Omental fat pad (tissue), 4 donors: ENCODE measurements at places on chromosomes 5 and 9. TPM values are rescaled to one million over a fixed set of nuclear protein-coding genes. Genes with fewer than 3 reads are reported as not detected.

GRCh38 chr5:117881426-117882230, 1106.7 kb downstream of the DTWD2 start:
- no peak for DNase-seq

- DNase-seq: no peak
These were observed 65.5 kb downstream of the MCTP1 start for GRCh38 chr5:95219411-95219810.

Gene TENT4A
- 40.1 TPM for total RNA-seq

DNA sequence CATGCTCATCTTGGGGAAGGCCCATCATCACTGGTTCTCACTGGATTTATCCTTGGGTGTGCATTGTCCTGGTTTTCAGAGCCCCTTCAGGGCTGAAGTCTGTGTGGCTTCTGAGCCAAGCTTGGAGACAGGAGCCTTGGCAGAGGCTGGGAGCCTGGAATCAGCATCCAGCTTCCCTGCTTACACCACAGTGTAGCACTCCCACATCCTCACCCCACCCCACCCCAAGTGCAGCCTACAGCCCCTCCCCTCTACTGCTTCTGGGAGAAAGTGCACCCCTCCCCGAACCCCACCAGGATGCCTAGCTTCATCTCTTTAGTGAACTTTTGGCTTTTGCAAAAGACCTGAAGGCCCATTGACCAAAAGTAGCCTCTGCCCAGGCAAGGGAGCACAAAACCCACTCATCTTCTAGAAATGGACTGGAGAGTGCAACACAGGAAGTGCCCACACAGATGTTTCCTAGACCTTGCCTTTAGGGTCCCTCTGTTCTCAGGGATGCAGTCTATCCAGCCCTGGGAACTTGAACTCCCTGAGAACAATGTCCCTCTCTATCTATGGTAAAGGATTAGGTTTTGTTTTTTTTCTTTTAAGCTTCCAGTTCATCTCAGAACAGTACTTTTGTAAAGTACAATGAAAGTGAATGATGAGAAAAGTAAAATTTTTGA, 189.7 kb downstream of the PALM2AKAP2 start:
- no peak for DNase-seq

GRCh38 chr5:7930011-7930410, 61.1 kb downstream of the MTRR start:
- DNase-seq: no peak

Gene EXOSC3
- total RNA-seq: 42.9 TPM

Gene CER1
- total RNA-seq: not detected

GRCh38 chr9:128073253-128073886, 5.3 kb downstream of the SLC25A25 start:
- DNase-seq: no peak

GRCh38 chr5:20590356-20590755, 602.4 kb upstream of the CDH18 start:
- no peak for DNase-seq

- no peak for DNase-seq
These were observed 48.8 kb downstream of the NTNG2 start for GRCh38 chr9:132210472-132211145.

DNA sequence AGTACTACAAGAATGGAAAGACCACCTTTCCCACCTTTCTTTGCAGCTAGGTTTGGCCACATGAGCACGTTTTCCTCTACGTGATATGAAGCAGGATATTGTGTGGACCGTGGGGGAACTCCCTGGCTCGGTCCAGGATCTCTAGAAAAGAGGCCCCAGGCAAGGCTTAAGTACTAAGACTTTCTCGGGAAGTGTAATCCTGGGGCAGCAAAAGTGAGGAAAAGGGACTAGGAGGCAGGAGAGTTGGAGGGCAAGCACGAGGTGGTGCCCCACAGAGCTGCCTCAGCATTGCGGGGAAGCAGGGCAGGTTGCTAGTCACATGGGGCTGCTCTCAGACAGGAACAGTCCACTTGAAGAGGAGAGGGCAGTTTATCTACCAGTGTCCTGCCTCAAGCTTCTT, 235.1 kb downstream of the GADD45G start:
- DNase-seq: no peak

DNA sequence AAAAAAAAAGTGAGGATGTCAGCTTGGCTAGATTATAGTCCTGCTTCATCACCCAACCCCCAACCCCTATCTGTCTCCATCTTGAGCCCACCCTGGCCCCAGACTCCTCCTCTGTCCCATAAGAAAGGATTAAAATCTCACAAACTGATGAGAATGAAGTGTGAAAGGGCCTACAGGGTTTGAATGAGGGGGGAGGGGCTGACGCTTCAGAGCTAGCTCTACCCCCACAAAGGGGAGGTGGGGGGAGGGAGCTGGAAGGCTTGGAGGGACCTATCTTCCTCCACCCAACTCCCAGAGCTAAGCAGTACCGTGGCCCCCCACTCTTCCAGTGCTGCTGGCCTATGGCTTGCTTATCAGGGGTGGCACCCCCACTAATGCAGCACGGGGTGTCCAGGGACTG, 43.7 kb upstream of the HAND1 start:
- DNase-seq: no peak

Gene GRAMD2B
- total RNA-seq: 19.1 TPM

DNA sequence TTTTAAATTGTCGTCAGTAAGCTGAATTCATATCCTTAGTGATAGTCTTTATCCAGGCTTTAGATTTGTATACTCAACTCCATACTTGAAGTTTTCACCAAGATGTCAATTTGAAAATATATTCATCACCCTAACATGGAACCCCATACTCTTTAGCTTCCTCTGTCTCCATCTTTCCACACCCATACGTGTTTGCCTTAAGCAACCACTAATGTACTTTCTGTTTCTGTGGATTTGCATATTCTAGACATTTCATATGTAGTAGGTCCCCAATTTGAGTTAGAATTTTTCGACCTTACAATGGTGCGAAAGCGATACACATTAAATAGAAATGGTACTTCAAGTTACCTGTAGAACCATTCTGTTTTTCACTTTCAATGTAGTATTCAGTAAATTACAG, 65.2 kb downstream of the NSD1 start:
- no peak for DNase-seq

DNA sequence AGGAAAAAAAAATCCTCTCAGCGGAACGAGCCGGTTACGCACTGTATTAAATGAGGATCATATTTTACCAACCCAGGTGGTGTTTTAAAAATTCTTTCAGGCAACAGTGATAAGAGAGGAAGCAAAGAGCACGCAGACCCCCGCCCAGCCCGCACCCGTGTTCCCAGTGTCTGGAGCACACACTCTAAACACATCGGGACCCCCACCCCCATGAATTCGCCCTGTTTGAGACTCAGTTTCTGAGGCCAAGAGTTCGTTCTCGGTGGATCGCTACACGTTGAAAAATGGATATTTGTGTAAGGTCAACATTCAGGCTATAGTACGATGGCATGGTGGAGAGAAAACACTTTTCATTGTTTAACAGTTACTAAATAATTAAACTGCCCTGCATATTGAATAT, 196.3 kb downstream of the MEF2C start:
- DNase-seq: no peak

GRCh38 chr9:88748566-88749261, 213.7 kb downstream of the NXNL2 start:
- DNase-seq: no peak

DNA sequence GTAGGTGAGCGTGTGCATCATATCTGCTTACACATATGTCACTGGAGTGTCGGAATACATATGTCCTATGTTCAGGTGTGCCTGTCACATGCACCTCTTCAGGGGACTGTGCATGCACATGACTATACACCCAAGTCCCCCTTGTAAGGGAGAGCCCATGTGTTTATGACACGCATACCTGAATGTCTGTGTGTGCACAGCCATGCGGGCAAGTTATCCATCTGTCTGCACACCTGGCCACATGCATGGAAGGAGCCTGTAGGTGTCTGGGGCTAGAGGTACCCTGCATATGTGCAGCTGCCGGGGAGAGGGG, 622 bp upstream of the RGS14 start:
- no peak for DNase-seq

Gene GLRA1
- total RNA-seq: not detected

Gene FREM1
- 1.3 TPM for total RNA-seq

GRCh38 chr9:135037521-135038250, 49.8 kb upstream of the OLFM1 start:
- DNase-seq: no peak

Gene ARSI
- 43.1 TPM for total RNA-seq

Gene C5orf58
- total RNA-seq: not detected

Gene C9orf152
- total RNA-seq: not detected

GRCh38 chr5:31347552-31347905, 154.0 kb downstream of the CDH6 start:
- DNase-seq: no peak

DNA sequence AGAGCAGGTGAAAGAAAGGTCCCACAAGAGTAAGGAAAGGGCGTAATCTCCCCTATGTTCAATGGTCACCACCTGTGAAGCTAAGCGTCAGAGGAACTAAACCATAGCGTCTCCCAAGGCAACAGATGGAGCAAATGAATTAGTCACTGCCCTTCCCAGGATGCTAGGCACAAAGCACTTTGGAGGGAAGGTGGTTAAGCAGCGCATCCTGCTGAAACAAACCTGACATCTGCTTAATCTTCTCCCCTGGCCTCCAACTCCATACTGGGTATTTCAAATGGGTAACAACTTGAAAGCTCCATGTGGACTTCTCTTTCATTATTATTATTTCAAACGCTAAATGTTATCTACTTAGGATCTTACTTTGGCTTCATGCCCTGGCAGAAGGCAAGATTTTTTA, 227.3 kb downstream of the MLLT3 start:
- DNase-seq: no peak

DNA sequence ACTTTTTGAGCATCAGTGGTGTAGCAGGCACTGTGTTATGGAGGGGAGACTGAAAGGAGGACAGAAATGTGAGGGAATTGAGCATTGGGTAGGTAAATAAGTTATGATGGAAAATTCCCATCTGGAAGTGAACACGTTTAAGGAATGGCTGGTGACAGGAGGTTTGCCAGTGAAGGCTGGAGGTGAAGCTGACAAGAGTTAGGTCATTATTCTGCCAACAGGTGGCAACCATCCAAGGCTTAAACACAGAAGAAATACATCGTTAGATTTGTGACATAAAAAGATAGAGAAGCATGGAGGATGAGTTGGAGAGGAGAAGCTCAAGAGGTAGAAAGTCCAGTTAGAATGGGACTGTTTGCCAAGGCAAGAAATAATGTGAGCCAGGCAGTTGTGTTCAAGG, 455.3 kb upstream of the SGCD start:
- DNase-seq: no peak

GRCh38 chr5:110851357-110851756, 112.5 kb downstream of the SLC25A46 start:
- no peak for DNase-seq

Gene CATSPER3
- total RNA-seq: 0.46 TPM

DNA sequence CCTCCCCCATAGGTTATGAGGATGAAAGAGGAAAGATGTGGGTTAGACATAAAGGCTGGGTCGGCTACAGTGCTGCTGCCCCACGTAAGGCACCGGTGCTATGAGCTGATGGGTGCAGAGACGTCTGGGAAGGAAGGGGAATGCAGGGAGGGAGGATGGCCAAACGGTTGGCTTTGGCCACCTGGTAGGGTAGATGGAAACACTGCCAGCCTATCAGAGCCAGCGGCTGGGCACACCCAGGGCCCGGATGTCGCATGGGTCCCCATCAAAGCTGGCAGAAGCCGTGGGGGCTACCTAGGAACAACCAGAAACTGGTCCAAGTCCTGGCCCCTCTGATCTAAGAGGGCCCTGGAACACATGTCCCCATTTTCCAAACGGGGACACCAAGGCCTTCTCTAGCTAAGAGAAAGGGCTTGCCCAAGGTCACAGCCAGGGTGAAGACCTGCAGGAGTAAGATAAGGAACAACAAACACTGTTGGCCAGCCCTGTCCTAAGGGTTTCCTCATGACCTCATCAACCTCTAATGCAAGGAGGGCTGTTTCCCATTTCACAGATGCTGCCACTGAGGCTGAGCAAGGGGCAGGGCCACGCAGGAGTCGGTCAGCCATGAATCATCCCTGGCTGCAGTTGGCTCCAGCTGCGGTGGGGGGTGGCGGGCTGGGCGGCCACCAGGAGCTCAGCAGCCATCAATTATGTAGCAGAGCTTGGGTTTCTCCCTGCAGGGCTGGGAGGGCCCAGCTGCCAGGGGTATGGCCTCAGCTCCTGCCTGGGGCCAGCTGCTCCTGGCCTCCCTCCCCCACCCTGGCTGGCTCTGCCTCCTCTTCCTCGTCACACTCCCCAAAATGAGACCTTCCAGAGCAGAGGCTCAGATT, 4.9 kb downstream of the SH3GLB2 start:
- DNase-seq: no peak
